ENCODE measurements at places on chromosomes 7 and 10.

GRCh38 chr7:1209097-1209496 is 23.6 kb upstream of the UNCX start:
- DNase-seq = no peak

- no peak for DNase-seq
Measured at GRCh38 chr10:17202999-17203398, 1.5 kb upstream of the TRDMT1 start.

DNA sequence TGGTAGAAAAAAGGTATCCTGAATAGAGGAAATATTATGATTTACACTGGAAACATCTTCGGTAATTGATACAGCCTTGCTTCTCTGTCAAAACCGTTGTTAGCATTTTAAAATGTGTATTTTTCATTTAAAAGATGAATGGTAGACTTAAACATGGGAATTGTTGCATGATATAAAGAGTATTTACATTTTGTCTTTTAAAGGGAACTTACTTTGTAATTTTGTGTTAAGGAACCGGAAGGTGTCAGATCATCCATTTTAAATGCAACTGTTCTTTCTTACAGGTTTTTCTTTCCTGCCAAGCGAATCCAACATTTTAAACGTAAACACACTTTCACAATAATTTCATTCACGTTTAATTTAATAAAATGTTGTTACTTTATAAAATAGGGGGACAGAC is 1.8 kb upstream of the IGF2BP3 start:
- no peak for DNase-seq

DNA sequence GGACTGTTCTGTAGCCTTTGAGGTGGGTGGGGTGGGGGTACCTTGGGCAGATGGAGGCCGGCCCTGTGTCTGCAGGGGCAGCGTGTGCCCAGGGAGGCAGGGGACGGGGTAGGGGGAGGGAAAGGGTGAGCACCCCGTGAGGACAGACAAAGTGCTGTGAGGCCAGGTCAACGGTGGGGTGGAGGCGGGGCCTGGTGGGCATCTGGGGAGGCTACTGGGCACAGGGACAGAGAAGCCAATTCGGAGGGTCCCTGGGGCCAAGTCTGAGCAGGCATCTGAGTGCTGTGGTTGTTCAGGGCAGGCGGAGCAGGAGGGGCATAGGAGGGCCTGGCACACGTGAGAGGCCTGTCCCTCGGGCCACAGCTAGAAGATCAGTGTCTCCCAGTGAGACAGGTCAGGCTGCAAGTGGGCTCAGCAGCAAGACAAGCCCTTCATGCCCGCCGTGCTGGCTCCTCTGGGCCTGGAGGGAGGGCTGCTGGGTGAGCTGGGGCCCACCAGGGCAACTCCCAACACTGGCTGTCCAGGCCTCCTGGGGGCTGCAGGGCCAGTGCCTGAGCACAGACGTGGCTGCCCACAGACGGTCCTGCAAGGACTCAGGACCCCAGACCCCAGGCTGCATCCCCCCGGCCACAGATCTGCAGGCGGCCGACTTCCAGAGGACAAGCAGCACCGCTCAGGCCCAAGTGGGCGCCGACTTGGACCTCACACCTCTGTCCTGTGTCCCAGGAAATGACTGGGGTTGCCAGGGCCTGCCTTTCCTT is 26.4 kb upstream of the KNDC1 start:
- no peak for DNase-seq

- no peak for DNase-seq
Measured at GRCh38 chr10:46048152-46048551, 2.1 kb upstream of the MSMB start.

DNA sequence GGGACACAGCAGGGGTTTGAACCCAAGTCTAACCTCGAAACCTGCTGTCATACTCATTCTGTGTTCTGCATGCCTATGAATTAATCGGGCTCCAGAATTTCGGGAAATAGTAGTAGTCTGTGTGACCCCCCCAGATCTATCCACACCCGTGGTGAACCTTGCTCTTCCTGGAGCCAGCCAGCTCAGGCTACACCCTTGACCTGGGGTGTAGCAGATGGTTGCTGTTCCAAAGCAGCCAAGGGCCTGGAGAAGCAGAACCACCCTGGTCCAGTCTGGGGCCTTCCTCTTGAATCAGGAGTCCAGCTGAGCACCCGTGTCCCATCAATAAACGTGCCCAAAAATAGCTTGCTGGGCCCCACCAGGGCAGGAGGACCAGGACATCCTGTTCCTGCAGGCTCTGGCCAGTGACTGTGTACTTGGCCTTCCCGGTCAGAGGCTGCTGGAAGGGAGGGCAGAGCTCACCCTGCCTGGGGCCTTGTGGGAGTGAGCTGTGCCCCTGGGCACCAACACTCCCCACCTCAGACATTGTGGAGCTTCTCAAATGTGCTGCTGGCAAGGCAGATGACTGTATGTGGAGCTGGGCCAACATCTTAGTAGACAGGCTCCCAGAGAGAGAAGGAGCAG is 101.2 kb upstream of the ZNF716 start:
- DNase-seq = no peak

DNA sequence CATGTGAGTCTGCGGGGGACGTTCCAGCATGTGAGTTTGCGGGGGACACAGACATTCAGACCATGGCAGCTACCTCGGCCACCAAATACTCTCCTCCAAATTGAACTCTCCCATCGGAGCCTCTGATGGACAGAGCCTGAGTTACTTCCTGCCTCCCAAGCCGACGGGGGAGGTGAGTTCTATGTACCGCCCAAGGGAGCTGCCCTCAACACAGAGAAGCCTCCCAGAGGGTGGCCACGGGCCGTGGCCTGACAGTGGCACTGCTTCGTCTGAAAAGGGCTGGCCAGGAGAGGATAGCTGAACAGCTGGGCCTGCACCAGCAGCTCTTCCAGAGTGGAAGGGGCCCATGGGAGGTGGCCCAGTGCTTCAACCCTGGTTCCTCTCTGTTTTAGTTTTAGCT is 274.5 kb upstream of the PPP2R2D start:
- no peak for DNase-seq

- DNase-seq = no peak
Measured at GRCh38 chr7:82247814-82248433, 195.7 kb downstream of the CACNA2D1 start.

DNA sequence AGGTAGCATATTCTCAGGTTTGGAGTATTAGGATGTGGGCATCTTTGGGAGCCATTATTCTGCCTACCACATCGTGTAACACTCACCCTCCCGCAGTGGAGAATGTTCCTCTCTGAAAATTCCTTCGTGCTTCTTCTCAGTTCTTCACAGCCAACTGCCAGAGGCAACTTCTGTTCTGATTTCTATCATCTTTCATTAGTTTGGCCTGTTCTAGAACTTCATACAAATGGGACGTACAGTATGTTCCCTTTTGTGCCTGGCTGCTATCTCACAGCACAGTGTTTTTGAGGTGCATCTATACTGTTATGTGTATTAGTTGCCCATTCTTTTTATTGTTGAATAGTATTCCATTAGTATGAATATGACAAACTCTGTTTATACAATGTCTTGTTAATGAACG is 8.9 kb upstream of the SLC26A3 start:
- DNase-seq = no peak

GRCh38 chr7:29184599-29184998 is 10.0 kb upstream of the CHN2 start:
- DNase-seq = no peak

GRCh38 chr10:33353853-33354252 is 19.4 kb upstream of the NRP1 start:
- DNase-seq = no peak

DNA sequence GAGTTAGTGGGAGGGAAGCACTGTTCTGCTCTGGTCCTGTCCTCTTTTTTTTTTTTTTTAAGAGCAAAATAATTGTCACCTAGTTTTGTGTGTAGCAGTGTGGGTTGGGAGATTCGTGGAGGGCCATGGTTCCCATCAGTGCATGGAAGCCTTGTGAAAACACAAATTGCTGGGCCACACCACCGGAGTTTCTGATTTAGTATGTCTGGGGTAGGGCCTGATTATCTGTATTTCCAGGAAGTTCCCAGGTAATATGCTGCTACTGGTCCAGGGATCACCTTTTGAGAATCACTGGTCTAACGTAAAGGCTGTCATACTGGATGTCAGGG is 191.3 kb downstream of the GATA3 start:
- DNase-seq = no peak

- DNase-seq = no peak
Measured at GRCh38 chr10:43032613-43033012, 44.3 kb upstream of the RET start.

- no peak for DNase-seq
Measured at GRCh38 chr7:9328296-9328695, 894.9 kb downstream of the NXPH1 start.

DNA sequence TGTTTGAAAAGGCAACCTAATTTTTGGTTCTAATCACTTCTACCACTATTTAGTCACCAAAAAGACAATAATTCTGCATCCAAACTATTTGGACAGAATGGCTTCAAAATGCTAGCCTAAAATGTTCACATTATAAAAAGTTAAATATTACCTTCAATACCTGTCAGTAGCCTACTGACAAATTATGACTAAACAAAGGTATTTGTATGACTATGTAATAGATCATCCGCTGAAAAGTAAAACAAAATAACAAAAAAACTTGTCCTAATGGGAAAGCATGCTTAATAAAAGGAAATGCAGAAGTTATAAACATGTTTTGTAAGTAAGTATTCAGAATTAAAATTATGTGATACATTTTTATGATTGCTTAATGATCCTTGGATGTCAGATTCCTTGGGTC is 36.6 kb downstream of the CD36 start:
- DNase-seq = no peak

DNA sequence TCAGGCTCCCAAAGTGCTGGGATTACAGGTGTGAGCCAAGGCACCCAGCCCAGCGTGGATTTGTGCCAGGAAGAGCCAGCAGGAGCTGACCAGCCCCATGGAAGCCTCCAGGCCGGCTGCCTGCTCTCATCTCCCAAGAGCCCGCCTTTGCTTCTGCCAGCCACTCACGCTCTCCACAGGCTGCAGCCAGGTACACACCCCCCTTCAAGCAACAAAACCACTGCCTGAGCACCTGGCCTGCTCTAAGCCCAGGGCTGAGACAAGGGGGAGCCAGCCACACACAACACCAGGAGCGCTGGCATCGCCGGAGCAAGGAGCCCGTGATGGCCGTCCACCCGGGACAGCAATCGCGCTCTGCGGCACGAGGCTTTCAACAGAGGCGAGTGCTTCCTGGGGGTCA is 34.5 kb downstream of the MAD1L1 start:
- DNase-seq = no peak

GRCh38 chr7:67453580-67454380 is 457.1 kb downstream of the TYW1 start:
- no peak for DNase-seq

GRCh38 chr10:132817701-132818211 is 31.8 kb upstream of the NKX6-2 start:
- no peak for DNase-seq

DNA sequence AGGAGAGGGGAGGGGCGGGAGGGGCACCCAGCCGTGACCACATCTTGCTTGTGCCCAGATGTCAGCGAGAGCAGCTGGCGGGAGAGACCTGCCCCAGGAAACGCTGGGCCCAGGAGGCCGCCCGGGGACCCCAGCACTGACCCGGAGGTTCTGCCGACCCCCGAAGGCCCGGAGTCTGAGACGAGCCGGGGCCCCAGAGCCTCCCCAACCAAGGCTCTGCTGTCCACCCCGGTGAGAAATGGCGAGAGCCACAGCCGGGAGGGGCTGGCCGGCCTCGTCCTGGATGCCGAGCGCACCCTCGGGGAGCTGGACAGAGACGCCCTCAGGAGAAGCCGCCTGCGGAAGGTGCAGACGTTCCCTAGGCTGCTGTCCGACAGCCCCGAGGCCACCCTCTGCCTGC is 25.9 kb downstream of the KNDC1 start:
- no peak for DNase-seq

Data from right renal pelvis (tissue), 4 donors.